ENCODE measurements at places on chromosomes 7 and 10. TPM values are rescaled to one million over a fixed set of nuclear protein-coding genes. Genes with fewer than 3 reads are reported as not detected.

DNA sequence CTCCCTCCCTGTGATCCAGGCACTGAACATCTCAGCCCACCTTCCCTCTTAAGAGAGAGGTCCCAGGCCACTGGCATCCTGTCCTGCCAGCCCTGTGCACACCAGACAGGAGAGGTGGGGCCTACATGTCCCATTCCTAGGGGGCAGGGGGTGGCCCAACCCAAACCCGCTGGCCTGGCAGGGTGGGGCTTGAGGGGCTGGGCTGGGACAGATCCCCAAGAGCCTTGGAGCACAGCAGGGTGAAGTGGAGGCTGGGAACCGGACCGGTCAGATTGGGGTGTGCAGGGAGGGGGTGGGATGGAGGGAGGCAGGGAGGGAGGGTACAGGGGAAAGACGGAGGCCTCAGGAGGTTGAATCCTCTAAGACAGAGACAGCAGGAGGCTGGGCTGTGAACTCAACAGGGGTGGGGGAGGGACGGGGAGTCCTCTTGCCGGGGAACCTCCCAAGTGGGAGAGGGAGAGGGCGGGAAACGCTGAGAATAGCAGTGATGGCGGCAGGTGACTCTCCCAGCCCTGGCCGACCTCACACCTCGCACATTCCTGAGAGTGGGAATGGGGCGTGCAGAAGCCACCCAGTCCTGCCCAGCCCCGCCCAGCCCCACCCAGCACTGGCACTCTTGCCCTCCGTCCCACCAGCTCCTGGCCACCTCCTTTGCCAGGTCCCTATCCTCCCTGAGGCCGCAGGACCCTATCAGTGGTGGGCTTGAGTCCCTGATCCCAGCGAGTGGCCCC lies 6.7 kb downstream of the TSC22D4 start:
- no peak overlapping the region for H3K27ac ChIP-seq
- DNase-seq: no peak
- H3K4me1 ChIP-seq: peaks cover 31% of the 10 kb centered on the region
- H3K36me3 ChIP-seq: no peaks in the 10 kb centered on the region
- no peak overlapping the region for H3K4me3 ChIP-seq

DNA sequence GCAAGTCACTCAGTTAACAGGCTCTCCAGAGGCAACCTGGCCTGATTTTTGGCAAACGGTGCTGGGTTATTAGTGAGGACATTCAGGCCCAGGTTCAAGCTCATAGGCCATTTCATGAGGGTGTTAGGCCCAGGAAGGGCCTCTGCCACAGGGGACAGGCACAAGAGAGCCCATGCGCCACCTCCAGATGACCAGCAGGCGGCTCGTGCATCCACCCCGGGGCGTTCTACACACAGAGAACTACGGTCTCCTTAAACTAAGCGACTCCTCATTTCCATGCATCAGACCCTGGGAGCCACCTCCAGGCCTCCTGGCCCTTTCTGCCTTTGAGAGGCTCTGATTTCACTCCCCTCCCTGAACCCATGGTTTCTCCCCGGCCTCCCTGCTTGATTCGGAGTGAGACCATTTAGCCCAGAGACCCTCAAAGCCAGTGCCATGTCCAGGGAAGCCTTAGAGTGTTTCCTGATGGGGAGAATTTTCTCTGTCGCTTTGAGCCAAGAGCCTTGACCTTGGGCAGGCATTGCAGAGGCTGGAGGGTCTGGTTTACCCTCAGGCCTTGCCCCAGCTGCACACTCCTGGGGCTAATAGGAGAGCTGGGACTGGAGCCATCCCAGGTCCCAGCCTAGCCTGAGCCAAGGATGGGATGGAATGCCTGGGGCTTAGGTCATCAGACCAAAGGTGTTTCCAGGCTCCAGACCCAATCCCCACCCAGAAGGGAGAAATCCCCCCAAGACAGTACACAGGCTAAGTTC lies 188.0 kb downstream of the GRID1 start:
- H3K27me3 ChIP-seq: peaks cover 7% of the 10 kb centered on the region
- no peaks in the 10 kb centered on the region for H3K36me3 ChIP-seq
- peak; percentile 37 for DNase-seq
- no peak overlapping the region for H3K4me3 ChIP-seq

DNA sequence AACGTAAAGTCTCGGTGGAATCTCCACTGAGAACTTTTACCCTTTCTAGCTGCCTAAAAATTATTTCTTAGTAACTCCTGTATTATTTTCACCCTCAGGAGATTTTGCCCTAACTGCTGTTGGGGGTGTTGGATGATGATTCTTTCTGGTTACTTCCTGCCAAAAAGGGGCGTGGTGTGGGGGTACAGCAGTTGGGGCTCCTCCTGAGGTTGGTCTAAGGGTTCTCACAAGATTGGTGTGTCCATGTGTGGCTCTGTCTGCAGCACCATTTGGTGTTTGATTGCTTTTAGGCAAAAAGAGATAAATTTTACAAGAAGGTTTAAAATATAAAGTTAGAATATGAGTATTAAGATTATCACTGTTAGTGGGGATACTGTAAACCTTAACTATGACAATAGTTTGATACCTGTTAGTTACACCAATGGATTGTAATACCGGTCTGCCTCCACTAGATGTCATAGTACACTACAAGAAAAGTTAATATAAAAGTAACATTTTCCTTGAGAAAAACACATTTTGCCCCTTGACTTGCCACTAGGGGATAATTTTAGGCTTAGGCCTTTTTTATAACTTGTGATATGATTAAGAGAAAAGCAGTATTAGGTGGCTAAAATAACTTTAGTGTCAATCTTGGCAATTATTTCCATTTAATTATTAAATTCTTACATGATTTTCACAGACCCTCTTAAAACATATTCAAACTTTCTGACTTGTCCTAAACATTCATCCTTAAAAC lies 928.7 kb downstream of the IPMK start:
- DNase-seq: peak; percentile 57
- H3K4me3 ChIP-seq: no peak overlapping the region

MUC3A gene
- polyA plus RNA-seq: 9.4 TPM

DNA sequence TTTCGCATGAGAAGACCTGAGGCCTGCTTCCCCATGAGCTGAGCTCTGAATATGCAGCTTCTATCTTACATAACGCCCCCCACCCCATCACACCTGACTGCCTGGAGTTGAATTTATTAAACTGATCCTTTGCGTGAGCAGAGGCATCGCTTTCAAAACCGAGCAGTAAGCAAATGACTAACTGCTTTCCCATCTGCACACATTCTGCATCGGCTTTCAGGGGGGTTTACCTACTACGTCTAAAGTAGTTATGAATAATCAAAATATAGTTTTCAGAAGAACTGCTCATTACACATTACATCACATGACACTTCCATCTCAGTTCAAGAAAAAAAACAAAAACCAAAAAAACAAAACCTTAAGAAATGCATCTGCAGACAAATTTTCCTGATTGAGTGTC lies 54.7 kb upstream of the EGR2 start:
- no peaks in the 10 kb centered on the region for H3K27me3 ChIP-seq
- H3K27ac ChIP-seq: no peak overlapping the region
- no peaks in the 10 kb centered on the region for H3K4me1 ChIP-seq
- H3K4me3 ChIP-seq: no peak overlapping the region

- H3K27me3 ChIP-seq: no peaks in the 10 kb centered on the region
- H3K4me3 ChIP-seq: no peak overlapping the region
- H3K27ac ChIP-seq: no peak overlapping the region
- H3K4me1 ChIP-seq: no peaks in the 10 kb centered on the region
Measured at GRCh38 chr10:131933696-131934086, 32.9 kb downstream of the PPP2R2D start.

DNA sequence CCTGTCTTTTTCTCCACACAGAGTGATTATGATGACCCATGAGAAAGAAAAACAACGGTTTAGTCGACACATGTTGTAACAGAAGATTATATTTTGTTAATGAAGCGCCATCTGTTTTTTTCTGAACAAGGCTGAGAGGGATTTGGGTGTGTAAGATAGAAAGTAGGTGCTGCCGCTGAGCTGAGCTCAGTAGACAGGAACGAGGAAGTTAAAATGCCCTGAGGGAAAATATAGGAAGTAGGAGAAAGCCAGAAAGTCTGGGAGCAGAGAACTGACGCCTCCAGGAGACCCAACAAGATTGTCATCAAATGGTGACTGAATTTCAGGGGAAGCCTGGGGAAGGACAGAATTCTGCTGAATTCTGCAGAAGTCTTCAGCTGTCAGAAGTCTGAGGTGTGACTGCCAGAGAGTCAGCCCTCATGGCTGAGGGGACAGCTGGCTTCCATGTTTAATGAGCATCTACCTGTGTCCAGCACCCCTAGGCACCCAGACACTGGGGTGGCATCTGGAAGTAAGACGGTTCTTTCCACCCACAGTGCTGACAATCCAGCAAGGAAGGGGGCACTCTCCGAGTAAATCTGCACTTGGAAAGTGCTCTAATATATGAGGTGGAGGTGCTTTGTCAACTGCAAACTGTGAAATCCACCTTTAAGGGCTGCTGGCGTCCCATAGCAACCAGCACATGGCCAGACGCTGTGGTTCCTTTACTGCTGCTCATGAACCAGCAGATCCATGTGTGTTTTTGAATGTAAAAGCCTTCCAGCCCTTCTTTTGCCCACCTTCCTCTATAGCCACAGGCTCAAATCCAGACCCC lies 12.5 kb upstream of the TSPAN15 start:
- H3K4me1 ChIP-seq: peaks cover 28% of the 10 kb centered on the region
- H3K4me3 ChIP-seq: no peak overlapping the region
- DNase-seq: peak; percentile 72
- H3K27ac ChIP-seq: peak overlapping the region; percentile 92
- no peaks in the 10 kb centered on the region for H3K36me3 ChIP-seq

DNA sequence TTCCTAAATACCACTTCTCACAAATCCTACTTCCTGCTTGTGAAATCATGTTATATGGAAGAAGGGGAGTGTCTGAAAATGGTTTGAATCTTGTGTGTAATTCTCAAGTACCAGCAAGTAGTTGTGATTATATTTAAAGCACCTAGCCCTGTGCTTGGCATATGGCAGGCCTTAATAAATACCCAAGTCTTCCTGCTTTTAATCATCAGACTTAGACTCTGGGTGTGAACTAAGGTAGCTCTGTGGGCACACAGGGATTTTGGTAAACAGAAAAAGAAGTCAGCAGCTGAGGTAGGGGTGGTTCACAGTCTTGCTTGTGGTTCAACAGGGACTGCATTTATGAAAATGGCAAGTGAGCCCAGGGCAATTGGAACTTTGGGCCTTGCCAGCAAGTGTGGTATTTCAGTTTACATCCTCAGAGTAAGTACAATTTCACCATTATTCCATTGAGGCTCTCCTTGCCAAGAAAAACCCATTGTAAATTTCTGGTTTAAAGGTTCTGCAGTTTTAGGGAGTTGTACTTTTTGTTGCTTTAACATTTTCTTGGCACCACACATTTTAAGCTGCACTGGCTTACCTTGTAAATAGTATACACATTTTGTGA lies 215.5 kb downstream of the AUTS2 start:
- DNase-seq: no peak
- no peaks in the 10 kb centered on the region for H3K27me3 ChIP-seq
- no peaks in the 10 kb centered on the region for H3K36me3 ChIP-seq
- no peak overlapping the region for H3K27ac ChIP-seq
- peaks cover 44% of the 10 kb centered on the region for H3K4me1 ChIP-seq
